ENCODE measurements at places on chromosomes 3 and 15. TPM values are rescaled to one million over a fixed set of nuclear protein-coding genes. Genes with fewer than 3 reads are reported as not detected.
A peak's percentile ranks its signal among the peaks of the same experiment; 100 is the strongest.

The PRR20G gene
- total RNA-seq, result not detected

The COL6A6 gene
- not detected for total RNA-seq

The CFAP20DC gene
- total RNA-seq, result 0.26 TPM

The CCR1 gene
- 0.98 TPM for total RNA-seq

The HDC gene
- 4.3 TPM for total RNA-seq

The MCF2L2 gene
- 7.3 TPM for total RNA-seq

The CPLX3 gene
- total RNA-seq, result not detected

The SUCNR1 gene
- total RNA-seq, result not detected

DNA sequence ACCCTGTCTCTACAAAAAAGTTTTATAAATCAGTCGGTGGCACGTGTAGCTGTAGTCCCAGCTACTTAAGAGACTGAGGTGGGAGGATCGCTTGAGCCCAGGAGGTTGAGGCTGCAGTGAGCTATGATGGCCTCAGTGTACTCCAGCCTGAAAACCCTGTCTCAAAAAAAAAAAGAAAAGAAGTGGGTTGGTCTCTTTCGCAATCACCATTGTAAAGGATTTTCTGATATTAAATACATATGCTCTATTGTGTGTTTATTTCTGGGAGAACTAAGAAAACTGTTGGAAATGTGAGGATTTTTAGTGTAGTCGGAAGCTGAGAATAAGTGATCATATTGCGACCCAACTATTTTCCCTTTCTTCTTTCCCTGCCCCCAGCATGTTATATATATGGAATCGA is 7.5 kb downstream of the ZNF710 start:
- no peaks in the 10 kb centered on the region for H3K27me3 ChIP-seq
- H3K4me3 ChIP-seq, result no peak overlapping the region
- H3K27ac ChIP-seq, result no peak overlapping the region
- no peaks in the 10 kb centered on the region for H3K36me3 ChIP-seq

- H3K27ac ChIP-seq, result no peak overlapping the region
- H3K27me3 ChIP-seq, result peaks cover 17% of the 10 kb centered on the region
- DNase-seq, result no peak
- H3K36me3 ChIP-seq, result no peaks in the 10 kb centered on the region
- H3K4me3 ChIP-seq, result no peak overlapping the region
These were observed 6.0 kb downstream of the FOXB1 start for GRCh38 chr15:60009980-60010732.

- H3K27ac ChIP-seq, result no peak overlapping the region
- no peaks in the 10 kb centered on the region for H3K4me1 ChIP-seq
- H3K36me3 ChIP-seq, result no peaks in the 10 kb centered on the region
- no peak for DNase-seq
These were observed 89.2 kb downstream of the FBN1 start for GRCh38 chr15:48556159-48556897.

DNA sequence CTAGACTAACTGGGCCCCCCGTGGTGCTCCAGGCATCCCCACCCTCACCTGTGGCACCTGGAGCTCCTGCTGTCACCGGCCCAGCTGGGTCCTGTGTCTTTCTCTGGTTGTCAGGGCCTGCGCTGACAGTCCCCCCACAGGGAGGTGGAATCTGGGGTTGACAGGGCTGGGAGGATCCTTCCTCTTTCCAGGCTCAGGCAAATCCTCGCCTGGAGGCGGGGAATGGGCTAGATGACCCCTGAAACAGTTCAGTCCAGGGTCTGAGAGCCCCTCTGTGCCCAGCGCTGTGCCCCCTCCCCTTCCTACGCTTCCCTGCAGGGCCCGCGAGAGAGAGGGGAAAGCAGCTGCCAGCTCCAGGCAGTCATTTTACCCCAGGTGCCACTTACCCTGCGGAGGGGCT is 50.1 kb upstream of the MCF2L2 start:
- no peak overlapping the region for H3K4me3 ChIP-seq
- no peak for DNase-seq
- H3K36me3 ChIP-seq, result no peaks in the 10 kb centered on the region
- H3K27ac ChIP-seq, result no peak overlapping the region
- peaks cover 22% of the 10 kb centered on the region for H3K27me3 ChIP-seq
- H3K4me1 ChIP-seq, result peaks cover 5% of the 10 kb centered on the region

GRCh38 chr3:154496978-154497377 is 67.0 kb upstream of the GPR149 start:
- no peaks in the 10 kb centered on the region for H3K4me1 ChIP-seq
- H3K27ac ChIP-seq, result no peak overlapping the region
- H3K27me3 ChIP-seq, result no peaks in the 10 kb centered on the region
- H3K4me3 ChIP-seq, result no peak overlapping the region
- H3K36me3 ChIP-seq, result no peaks in the 10 kb centered on the region

- H3K4me3 ChIP-seq, result no peak overlapping the region
- no peaks in the 10 kb centered on the region for H3K4me1 ChIP-seq
- no peak for DNase-seq
- H3K36me3 ChIP-seq, result no peaks in the 10 kb centered on the region
- H3K27ac ChIP-seq, result no peak overlapping the region
- no peaks in the 10 kb centered on the region for H3K27me3 ChIP-seq
These were observed 161.8 kb downstream of the EPHB1 start for GRCh38 chr3:134956844-134957243.

GRCh38 chr15:29285386-29285785 is 15.8 kb upstream of the NSMCE3 start:
- no peak for DNase-seq
- H3K4me3 ChIP-seq, result no peak overlapping the region
- H3K27ac ChIP-seq, result no peak overlapping the region

DNA sequence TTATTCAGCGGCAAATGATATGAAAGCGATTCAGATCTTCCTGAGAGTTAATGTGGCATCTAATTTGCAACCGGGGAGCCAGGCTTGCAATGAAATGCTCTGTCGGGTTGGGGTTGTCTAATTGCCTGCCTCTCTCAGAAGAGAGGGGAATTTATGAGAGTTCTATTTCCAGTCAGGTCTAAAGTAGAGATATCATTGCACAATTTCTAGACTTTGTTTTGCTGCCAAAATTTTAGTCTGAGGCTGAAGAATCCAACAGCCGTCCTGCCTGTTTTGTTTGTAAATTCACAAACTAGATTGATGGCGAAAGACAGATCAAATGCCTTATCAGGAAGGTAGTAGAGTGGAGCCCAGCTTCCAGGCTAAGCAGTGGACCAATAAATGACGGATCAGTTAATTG is 610 bp downstream of the LIPC start:
- DNase-seq, result no peak
- no peaks in the 10 kb centered on the region for H3K27me3 ChIP-seq
- H3K4me3 ChIP-seq, result no peak overlapping the region
- no peaks in the 10 kb centered on the region for H3K4me1 ChIP-seq
- no peak overlapping the region for H3K27ac ChIP-seq
- no peaks in the 10 kb centered on the region for H3K36me3 ChIP-seq

DNA sequence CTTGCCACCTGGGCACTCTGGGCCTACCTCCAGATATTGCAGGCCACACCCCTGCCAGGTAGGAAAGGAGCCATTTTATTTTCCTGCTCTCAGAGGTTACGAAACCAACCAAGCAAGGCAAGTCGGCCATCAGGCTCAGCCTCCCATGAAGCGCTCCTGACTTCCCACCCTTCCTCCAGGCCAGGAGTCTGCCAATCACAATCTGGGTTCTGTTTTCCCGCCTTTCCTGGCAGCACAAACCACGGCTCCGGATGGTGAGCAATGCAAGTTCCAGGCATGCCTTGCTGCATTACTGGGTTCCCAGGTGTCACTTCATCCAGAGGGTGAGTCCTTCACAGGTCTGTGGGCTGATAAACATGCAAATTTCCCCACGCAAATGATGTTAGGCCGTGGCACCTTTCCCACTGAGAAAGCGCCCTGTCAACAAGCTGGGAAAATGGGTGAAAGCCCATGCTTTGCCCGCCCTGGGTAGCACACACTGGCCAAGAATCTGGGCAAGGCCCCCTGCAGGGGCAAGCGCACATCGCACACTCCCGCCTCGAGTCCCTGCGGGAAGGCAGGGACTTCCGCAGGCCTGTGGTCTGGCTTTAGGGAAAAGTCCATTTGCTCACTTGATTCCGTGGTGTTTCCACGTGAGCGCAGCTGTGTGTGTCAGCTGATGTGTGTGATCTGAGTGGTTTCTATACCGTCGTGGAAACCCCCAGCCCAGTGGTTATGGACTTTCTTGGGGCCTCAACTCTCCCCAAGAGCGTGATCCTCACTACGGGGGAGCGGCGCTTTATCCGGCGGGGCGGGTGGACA is 61.6 kb upstream of the RYK start:
- H3K4me3 ChIP-seq, result no peak overlapping the region
- no peaks in the 10 kb centered on the region for H3K36me3 ChIP-seq
- peaks cover 6% of the 10 kb centered on the region for H3K4me1 ChIP-seq
- DNase-seq, result peak; percentile 1
- H3K27me3 ChIP-seq, result peaks cover 3% of the 10 kb centered on the region

DNA sequence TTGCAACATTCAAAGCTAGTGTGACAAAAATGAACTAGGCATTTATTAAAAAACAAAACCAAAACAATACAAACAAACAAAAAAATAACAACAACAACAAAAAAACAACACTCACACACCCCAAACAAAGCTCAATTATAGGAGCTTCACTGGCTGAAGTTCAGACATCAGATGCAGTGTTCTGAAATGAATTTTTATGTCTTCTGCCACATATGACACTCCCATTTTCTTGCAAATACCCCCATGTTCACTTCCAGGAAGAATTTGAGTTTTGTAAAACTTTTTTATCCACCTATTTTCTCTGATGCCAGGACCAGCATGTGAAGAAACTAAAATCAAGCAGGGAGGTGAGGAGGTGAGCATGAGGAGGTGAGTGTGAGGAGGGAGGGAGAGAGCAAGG is 113.9 kb downstream of the CADPS start:
- H3K27me3 ChIP-seq, result no peaks in the 10 kb centered on the region
- H3K36me3 ChIP-seq, result no peaks in the 10 kb centered on the region
- no peaks in the 10 kb centered on the region for H3K4me1 ChIP-seq
- no peak overlapping the region for H3K4me3 ChIP-seq
- DNase-seq, result no peak
- no peak overlapping the region for H3K27ac ChIP-seq

- no peak for DNase-seq
- H3K36me3 ChIP-seq, result no peaks in the 10 kb centered on the region
- no peaks in the 10 kb centered on the region for H3K4me1 ChIP-seq
- H3K27me3 ChIP-seq, result peaks cover 51% of the 10 kb centered on the region
- no peak overlapping the region for H3K4me3 ChIP-seq
These were observed 45.5 kb downstream of the ZIC4 start for GRCh38 chr3:147360646-147361453.

GRCh38 chr3:14531856-14532395 is 8.2 kb downstream of the GRIP2 start:
- H3K27ac ChIP-seq, result no peak overlapping the region
- H3K4me1 ChIP-seq, result no peaks in the 10 kb centered on the region
- DNase-seq, result no peak
- no peaks in the 10 kb centered on the region for H3K36me3 ChIP-seq

- DNase-seq, result no peak
- H3K36me3 ChIP-seq, result no peaks in the 10 kb centered on the region
- no peak overlapping the region for H3K27ac ChIP-seq
- H3K4me1 ChIP-seq, result no peaks in the 10 kb centered on the region
- no peaks in the 10 kb centered on the region for H3K27me3 ChIP-seq
These were observed 17.6 kb downstream of the ACAD11 start for GRCh38 chr3:132641837-132642538.

- no peaks in the 10 kb centered on the region for H3K27me3 ChIP-seq
- H3K4me3 ChIP-seq, result no peak overlapping the region
- DNase-seq, result no peak
- H3K36me3 ChIP-seq, result no peaks in the 10 kb centered on the region
- H3K27ac ChIP-seq, result no peak overlapping the region
These were observed 3.9 kb downstream of the RTP3 start for GRCh38 chr3:46501702-46502101.

DNA sequence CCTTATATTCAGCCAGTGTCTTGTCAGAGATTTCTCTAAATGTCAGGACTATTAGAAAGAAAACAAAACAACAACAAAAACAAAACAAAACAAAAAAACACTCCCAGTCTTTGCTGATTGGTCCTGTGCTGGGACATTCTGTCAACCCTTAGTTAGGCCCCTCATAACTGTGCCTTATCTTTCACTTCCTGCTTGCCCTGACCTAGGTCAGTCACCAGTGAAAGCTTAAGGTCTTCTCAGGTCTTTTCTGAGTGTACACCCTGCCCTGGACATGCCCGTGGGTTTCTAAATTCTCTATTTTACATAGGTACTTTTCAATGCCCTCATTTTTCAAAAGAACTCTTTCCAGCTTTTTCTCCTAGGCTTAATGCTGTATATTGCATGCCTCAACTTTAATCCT is 454.1 kb downstream of the GRM7 start:
- no peak overlapping the region for H3K27ac ChIP-seq
- no peak for DNase-seq
- no peaks in the 10 kb centered on the region for H3K4me1 ChIP-seq

DNA sequence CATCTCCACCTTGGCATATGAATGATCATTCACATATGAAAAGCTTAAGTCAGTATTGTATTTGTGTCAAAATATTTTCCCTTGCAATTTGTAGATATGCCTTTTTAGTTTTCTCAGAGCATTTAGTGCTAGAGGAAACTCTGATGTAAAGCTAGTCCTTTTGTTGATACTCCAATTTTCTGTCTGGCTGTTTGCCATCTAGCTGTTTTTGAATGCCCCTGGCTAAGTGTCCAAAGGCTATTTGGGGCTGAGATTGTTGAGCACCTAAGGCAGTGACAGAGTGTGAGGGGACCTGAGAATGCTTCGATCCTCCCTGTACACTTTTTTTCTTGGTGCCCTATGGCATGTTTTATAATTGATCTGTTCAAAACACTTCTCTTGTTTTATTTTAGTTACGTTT is 3.1 kb downstream of the SLC51B start:
- no peak overlapping the region for H3K4me3 ChIP-seq
- peaks cover 10% of the 10 kb centered on the region for H3K4me1 ChIP-seq
- no peak overlapping the region for H3K27ac ChIP-seq
- H3K27me3 ChIP-seq, result no peaks in the 10 kb centered on the region
- DNase-seq, result no peak
- no peaks in the 10 kb centered on the region for H3K36me3 ChIP-seq

GRCh38 chr3:171417813-171418212 is 42.4 kb downstream of the TNIK start:
- H3K4me1 ChIP-seq, result peaks cover 5% of the 10 kb centered on the region
- no peak overlapping the region for H3K27ac ChIP-seq
- no peaks in the 10 kb centered on the region for H3K27me3 ChIP-seq
- H3K36me3 ChIP-seq, result no peaks in the 10 kb centered on the region
- no peak for DNase-seq

DNA sequence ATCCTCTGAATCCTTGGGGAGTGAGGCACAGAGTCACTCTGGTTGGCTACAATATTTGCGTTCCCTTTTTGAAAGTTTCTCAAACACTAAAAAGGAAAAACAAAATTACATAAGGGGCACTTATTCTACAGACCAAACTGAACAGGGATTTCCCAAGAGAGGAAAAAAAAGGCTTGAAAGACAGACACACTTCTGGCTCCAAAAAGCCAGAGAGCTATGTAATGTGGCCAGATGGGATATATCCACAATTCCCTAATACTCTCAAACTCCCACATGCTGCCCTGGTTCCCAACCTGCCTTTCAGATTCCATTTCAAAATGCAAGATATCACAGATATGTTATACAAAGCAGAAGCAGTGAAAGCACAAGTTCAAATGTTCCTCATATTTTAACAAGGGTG is 1.6 kb downstream of the FRMD4B start:
- no peak for DNase-seq
- no peaks in the 10 kb centered on the region for H3K36me3 ChIP-seq
- peaks cover 17% of the 10 kb centered on the region for H3K4me1 ChIP-seq
- peaks cover 25% of the 10 kb centered on the region for H3K27me3 ChIP-seq
- no peak overlapping the region for H3K27ac ChIP-seq

GRCh38 chr15:73284090-73284716 is 84.6 kb downstream of the HCN4 start:
- no peaks in the 10 kb centered on the region for H3K27me3 ChIP-seq
- no peak for DNase-seq
- H3K4me3 ChIP-seq, result no peak overlapping the region
- no peak overlapping the region for H3K27ac ChIP-seq
